ENCODE measurements at places on chromosomes 3 and 15.

DNA sequence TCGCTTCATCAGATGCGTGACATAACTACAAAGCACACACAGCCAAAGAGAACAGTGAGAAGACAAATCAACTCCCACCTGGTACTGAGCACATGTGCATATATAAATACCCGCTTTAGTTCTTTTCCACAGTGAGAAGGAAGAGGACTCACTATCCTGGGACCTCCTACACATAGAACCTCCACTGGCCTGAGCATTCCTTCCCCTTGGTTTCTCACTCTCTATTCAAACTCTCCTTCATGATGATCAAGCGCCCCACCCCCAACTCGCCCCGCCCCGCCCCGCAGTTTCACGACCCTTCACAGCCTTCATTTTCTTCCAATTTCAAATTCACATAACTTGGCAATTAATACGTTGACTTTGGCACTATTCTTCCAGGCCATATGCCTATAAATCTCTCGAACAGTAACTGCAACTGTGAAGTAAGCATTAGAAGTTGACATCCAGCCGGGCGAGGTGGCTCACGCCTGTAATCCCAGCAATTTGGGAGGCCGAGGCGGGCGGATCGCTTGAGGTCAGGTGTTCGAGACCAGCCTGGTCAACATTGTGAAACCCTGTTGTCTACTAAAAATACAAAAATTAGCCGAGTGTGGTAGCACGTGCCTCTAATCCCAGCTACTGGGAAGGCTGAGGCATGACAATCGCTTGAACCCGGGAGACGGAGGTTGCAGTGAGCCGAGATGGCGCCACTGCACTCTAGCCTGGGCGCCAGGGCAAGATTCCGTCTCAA, 1.1 kb downstream of the RPS17 start:
- DNase-seq = no peak

DNA sequence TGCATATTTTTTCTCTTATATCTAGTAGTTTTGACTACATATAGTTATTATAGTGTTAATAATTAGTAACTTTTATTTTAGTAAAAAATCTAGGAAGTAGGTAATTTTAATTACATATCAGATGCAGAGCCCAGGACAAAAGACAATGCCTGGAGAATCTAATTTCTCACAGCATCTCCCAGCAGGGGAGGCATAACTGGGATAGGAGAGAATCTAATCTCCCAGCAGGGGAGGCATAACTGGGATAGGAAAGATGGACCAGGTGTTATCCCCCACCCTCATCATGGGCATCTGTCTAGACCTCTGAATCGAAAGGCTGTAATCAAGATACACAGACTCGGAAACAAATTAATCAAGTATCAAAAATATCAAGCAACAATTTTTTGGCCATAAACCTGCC, 58.2 kb downstream of the OSTN start:
- DNase-seq = no peak

DNA sequence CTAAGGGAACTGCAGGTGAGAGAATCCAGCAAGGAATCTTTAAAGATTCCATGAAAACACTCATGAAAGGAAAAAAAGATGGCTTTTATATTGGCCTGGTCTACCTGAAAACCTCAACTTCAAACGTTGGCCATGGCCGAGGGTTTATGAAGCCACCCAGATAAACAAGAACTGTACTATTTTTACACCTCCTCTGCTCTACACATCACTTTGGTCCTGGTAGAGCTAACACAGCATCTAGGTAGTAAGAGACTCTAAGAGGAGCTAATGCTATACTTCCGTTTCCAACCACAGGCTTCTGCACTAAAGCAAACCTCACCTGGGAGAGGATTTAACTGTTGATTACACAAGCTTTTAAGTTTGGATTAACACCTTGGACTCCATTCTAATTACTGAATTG, 466.2 kb downstream of the FGF12 start:
- DNase-seq = no peak

DNA sequence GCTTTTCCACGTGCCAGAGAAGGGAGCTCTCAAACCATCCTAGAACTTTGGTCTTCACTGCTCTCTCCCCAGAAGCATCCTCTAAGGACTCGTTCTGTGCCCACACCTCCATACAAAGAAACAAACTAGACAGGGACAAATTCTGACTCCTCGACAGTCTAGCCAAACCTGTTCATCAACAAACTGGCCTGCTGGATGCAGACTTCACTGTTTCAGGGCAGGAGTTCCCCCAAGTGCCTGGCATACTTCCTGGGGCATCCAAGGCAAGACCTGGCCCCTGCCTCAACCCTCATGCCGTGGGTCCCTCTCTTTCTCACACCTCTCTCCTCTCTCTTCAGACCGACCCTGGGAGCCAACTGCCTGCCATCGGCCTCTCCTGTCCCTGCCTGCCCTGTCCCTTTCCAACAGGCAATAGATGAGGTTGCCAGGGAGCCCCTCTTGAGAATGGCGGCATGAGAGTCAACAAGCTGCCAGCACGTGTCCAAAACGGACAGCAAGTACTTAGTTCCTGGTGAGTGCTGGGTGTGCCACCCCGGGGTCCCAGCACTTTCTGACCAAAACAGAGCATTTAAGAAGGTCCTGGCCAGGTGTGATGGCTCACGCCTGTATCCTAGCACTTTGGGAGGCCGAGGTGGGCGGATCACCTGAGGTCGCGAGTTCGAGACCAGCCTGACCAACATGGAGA, 79.1 kb upstream of the HES1 start:
- DNase-seq = no peak

DNA sequence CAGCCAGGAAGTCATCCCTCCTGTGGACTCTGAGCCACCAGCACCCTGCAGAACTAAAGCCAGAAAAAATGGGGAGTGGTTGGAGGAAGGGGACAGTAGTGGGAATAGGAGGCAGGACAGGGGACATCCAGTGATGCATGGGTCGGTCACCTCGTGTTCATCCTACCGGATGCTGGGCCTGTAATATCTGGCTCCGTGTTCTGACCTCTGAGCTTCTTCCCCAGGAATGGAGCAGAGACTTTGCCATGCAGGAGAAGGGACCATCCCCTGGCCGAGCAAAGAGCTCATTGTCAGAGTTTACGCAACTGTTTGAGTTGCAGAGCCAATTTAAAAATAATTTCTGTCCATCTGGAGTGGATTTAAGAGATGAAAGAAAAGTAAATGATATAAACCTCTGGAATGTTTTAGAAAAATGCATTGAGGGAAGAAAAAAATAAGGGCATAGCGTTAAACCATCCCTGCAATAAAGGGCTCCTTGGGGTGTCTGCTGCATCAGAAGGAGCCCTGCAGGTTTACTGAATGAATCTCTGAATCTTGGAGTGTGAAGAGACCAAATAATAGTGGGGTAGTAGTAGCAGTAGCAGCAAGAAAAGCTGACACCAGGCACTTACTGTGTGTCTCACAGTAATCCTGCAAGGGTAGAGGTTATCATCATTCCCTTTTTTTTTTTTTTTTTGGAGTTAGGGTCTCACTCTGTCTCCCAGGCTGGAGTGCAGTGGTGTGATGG, 70.9 kb downstream of the AAGAB start:
- no peak for DNase-seq

- DNase-seq = peak; percentile 90
These were observed 14.7 kb downstream of the PPARG start for GRCh38 chr3:12303534-12303933.

- DNase-seq = no peak
These were observed 1.3 kb upstream of the ACKR2 start for GRCh38 chr3:42807929-42808328.

GRCh38 chr15:77225646-77226045, 154.7 kb upstream of the TSPAN3 start:
- no peak for DNase-seq

DNA sequence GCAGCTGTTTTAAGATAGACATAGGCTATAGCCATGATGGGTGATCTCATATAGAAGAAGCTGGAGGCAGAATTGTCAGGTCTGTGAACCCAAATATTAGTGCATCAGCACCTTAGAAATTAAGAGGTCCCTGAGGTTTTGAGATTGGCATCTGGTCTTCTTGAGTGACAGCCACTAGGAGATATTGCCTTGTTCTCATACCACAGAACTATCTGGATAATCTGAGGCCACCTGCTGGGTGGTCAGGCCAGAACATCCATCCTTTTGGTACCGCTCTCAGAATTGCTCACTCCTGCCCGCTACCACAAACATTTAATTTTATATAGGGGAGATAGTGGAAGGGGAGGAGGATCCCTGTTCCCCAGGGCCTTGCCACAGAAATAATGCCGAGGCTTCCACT, 210.6 kb upstream of the ZPLD1 start:
- DNase-seq = peak; percentile 38

DNA sequence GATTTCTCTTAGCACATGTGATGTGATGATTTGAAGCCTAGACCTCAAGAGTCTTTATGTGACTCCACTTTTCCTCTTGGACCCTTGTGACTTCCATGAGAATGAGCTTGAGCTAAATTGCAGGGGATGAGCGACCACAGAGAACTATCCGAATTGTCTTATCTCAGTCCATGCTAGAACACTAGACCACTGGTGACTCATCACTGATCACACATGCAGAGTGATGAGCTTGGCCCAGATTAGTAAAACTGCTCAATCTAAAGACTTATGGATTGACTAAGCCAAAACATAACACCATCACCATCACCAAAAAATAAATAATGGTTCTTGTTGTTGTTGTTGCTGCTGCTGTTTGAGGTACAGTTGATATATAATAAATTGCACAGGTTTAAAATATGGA, 114.1 kb upstream of the CFAP20DC start:
- no peak for DNase-seq

DNA sequence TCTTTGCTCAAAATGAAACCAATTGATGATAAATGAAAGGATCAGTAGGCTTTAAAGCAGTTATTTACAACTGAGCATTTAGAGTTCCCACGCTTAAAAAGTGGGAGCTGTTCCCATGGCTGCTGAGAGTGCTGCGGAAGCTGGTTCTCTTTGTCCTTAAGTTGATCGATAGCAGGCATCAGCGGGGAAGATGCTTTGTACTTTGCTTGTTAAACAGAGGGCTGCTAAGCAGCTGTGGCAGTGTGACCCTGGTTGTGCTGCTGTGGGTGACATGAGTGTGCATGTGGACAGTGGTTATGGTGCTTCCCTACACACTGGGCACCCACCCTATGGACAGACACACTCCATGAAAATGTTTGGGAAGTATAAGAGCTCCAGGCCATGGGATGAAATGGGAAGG, 96.3 kb downstream of the PTPRG start:
- no peak for DNase-seq

- DNase-seq = no peak
These were observed 18.7 kb downstream of the ARL8B start for GRCh38 chr3:5140839-5141238.

DNA sequence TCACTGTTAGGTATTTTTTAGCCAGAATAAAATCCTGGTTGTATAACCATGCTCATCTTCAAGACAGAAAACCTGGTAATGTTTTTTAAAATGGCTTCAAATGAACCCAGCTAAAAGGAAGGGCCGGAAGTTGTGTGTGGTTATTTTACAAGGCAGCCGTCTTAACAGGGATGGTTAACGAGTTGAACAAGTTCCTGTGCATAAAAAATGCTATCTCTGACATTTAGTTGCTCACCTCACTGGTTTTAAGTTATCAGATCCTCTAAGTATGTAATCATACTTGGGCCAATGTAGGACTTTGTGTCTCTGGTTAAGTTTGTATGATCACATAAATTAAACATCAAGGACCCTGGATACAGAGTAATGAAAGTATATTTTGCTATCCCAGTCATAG, 2.1 kb downstream of the ATP11B start:
- DNase-seq = peak; percentile 14

GRCh38 chr3:139328356-139328755, 15.5 kb upstream of the MRPS22 start:
- DNase-seq = no peak

GRCh38 chr15:73017987-73018386, 34.3 kb upstream of the NEO1 start:
- DNase-seq = no peak

DNA sequence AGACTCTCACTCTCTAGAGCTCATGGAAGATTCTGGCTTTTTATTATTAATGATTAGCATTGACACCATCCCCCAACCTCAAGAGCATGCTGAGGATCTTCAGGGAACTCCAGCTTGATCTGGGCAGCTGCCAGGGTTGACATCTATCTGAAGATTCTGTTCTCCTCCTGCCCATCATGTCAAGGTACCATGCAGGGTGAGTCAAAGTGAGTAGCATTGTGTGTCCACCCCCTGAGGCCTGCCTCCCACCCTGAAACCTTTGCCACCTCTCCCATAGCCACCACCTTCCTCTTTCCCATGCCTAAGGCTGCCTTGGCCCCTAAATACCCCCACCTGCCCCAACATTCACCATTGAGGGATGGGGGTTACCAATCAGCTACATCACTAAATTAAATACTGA, 70.1 kb upstream of the SLCO3A1 start:
- DNase-seq = no peak

- DNase-seq = no peak
These were observed 99.3 kb upstream of the ALDH1A3 start for GRCh38 chr15:100780208-100780800.

GRCh38 chr3:150411976-150412375, 3.9 kb downstream of the TSC22D2 start:
- no peak for DNase-seq

DNA sequence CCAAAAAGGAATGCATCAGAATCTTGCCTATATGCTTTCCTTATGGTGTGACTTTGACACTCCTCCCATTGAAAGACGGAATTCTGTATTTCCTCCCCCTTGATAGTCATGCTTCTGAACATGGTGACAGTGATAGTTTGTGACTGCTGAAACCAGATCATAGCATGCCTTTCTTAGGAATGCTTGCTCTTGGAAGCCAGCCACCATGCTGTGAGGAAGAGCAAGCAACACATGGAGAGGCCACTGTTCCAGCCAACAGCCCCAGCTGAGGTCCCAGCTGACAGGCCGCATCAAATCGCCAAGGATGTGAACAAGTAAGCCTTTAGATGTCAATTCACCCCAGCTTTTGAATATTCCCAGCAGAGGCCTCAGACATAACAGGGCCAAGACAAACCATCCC, 100.1 kb downstream of the IGF2BP2 start:
- DNase-seq = no peak

GRCh38 chr3:104360038-104360437, 1006.7 kb upstream of the ALCAM start:
- DNase-seq = peak; percentile 24

GRCh38 chr15:29034151-29034550, 148.4 kb downstream of the APBA2 start:
- DNase-seq = no peak

- DNase-seq = peak; percentile 83
These were observed 30.0 kb downstream of the NBEAL2 start for GRCh38 chr3:47009225-47010110.

DNA sequence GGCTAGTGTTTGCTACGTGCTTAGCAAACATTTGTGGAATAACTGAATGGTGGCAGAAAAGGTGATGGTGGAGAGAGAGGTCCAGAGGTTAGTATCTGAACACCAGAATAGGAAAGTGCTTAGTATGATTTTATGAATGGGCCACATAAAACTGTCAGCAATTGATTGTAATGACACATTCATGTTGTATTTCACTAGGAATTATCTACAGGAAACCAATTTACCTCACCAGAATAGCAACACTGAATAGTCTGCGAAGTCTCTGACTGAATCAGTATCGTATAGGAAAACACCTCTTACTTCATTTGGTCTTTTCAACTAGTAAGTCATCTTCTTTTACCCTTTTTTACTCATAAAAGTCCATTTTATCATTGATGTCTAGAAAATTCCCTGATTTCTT, 8.2 kb upstream of the ATP11B start:
- no peak for DNase-seq

GRCh38 chr3:5126586-5126985, 4.5 kb downstream of the ARL8B start:
- DNase-seq = no peak
